Skin of body (tissue), 3 donors: ENCODE measurements at places on chromosomes 5 and 9.

DNA sequence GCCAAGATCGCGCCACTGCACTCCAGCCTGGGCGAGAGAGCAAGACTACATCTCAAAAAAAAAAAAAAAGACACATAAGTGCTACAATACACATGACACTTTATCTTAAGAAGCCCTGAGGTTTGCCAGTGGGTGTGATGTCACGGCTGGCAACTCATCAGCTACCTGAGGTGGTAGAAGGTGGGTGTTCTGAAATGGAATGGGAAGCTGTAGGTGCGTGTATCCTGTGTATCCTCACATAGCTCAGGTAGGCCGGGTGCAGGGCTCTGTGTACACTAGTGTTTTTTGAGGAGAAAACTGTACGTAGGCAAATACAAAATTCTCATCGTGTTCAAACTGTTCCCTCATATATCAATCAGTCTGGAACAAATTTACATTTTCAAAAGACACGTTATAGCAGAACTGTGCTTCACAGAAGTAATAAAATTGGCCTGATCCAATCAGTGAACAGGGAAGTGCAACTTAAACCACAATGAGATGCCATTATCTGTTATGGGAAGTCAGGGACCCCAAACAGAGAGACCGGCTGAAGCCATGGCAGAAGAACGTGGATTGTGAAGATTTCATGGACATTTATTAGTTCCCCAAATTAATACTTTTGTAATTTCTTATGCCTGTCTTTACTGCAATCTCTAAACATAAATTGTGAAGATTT is 10.4 kb downstream of the BICD2 start:
- DNase-seq = no peak

DNA sequence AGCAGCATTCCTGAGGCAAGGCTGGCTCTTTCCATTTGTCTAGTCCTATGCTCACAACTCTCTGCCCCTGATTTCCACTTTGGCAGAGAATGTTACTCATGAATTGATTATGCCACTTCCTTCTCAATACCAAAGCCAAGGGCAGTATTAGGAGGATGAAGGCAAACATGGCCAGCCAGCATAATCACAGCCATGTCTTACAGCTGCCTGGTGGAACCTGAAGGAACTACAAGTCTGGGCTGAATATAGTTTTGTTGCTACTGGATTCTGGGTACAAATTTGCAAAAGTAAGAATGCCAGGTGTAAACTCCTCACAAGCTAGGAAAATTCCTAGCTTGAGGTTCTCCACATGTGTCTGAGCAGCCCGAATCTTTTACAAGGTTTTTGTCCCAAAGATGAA is 4.2 kb downstream of the SIL1 start:
- DNase-seq = no peak

DNA sequence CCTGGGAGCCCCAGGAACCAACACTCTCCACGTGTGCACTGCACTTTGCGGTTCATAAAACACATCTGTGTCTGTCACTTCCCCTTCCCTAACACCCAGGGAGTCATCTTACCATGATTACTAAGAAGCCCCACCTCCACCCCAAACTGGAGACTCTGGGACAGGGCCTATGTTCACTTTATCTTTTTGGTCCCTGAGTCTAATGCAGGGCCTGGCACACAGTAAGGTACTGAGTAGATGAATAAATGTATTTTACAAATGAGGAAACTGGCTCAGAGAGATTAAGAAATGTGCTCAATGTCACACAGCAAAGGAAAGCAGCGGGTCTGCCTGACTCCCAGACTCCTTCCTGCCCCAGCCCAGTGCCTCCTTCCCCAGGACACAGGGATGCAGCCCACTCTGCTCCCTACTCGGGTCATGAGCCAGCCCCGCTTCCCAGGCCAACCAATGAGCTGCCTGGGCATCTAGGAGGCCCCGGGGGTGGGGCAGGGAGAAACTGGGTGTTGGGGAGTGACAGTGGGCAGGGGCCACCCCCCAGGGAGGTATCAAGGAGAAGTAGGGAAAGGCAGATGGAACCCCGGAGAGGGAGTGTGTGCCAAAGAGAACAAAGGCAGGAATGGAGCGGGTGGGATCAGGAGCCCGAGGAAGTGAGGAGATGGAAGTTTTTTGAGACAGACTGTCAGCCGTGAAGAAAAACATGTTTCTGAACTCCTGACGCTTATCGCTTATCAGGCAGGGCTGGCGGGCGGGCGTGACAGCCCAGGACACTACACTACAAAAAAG is 30.5 kb downstream of the SHB start:
- no peak for DNase-seq

GRCh38 chr9:124221676-124222075 is 36.1 kb upstream of the NEK6 start:
- no peak for DNase-seq
